Stimulated activated CD4-positive, alpha-beta T cell treated with anti-CD3 and anti-CD28 coated beads, Interleukin-1b, Interleukin-23, amount 100 ng/mL, for 1 hour (primary cell): ENCODE measurements at places on chromosomes 16 and 17.
A peak's percentile ranks its signal among the peaks of the same experiment; 100 is the strongest.

- no peak for DNase-seq
Observed at GRCh38 chr17:30942308-30943079, 20.7 kb downstream of the ADAP2 start.

DNA sequence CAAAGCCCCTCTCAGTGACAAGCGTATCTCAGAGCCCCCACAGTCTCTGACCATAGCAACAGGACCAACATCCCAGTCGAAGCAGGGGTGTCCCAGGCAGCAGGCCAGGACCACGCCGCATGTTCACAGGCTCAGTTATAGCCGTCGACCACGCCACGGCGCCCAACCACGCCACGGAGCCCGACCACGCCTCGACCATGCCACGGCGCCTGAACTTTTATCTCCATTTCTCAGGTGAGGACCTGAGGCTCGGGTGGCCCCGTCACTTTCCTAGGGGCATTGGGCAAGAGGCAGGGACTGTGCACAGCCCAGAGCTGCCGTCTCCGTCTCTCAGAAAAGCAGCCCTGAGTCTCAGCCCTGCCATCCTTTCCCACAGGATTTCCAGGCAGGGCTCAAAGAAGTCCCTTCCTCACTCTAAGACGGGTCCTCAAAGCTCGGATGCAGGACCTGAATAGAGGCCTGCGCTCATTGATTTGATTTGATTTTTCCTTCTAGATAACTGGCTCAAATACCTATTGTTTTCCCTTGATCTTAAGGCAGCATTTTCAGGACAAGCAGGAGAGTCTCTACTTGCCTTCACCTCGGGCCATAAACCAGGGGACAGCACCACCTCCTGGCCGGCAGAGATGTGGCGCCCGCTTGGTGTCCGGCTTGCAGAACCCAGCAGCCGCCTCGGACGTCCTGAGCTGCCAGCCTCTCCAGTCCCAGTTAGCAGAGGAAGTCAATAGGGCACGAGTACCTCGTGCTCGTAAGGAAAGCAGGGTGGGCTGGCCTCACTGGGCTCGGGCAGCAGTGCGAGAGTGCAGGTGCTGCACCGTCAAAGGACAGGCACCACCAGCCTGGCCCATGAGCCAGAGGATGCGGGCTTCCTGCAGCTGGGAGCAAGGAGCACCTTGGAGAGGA is 38.8 kb downstream of the C16orf95 start:
- peak; percentile 10 for DNase-seq

GRCh38 chr16:81651758-81652718 is 127.1 kb upstream of the PLCG2 start:
- DNase-seq: no peak

DNA sequence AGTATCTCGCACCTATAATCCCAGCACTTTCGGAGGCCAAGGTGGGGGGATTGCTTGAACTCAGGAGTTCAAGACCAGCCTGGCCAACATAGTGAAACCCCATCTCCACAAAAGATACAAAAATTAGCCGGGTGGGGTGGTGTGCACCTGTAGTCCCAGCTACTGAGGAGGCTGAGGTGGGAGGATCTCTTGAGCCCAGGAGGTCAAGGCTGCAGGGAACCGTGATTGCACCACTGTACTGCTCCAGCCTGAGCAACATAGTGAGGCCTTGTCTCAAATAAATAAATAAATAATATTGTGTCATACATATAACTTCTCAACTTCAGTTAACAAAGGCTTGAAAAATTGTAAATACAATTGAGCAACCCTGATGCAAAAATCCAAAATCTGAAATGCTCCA is 8.2 kb downstream of the AMFR start:
- DNase-seq: no peak

GRCh38 chr16:56779906-56780305 is 50.0 kb downstream of the NUP93 start:
- DNase-seq: no peak

- no peak for DNase-seq
Observed at GRCh38 chr16:79185711-79186110, 414.8 kb downstream of the MAF start.

GRCh38 chr17:38628441-38628840 is 22.7 kb upstream of the SRCIN1 start:
- no peak for DNase-seq

- no peak for DNase-seq
Observed at GRCh38 chr17:20085283-20085845, 76.2 kb downstream of the SPECC1 start.

DNA sequence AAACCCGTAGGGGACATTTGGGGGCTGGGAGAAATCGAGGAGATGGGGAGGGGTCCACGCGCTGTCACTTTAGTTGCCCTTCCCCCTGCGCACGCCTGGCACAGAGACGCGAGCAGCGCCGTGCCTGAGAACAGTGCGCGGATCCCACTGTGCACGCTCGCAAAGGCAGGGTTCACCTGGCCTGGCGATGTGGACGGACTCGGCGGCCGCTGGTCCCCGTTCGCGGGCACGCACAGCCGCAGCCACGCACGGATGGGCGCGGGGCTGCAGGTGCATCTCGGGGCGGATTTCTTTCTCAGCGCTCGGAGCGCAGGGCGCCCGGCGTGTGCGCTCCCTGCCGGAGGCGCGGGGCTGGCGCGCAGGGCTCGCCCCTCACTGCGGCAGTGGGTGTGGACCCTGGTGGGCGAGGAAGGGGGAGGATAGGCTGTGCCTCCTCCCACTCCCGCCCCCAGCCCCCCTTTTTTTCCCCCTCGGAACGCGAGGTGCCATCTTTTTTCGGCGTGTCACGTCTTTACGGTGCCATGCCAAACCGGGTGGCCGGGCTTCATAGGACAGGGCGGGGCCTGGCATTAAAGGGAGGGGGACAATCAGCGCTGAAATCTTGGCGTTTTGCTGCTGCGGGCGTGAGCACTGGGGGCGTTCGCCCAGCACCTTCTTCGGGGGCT is 1.1 kb downstream of the MAPT start:
- no peak for DNase-seq

- DNase-seq: peak; percentile 77
Observed at GRCh38 chr17:48908047-48908843, at the start of gene UBE2Z. TSS of gene UBE2Z (plus strand) at chr17:48908407. CDS start at chr17:48908504, 97 bp downstream.

DNA sequence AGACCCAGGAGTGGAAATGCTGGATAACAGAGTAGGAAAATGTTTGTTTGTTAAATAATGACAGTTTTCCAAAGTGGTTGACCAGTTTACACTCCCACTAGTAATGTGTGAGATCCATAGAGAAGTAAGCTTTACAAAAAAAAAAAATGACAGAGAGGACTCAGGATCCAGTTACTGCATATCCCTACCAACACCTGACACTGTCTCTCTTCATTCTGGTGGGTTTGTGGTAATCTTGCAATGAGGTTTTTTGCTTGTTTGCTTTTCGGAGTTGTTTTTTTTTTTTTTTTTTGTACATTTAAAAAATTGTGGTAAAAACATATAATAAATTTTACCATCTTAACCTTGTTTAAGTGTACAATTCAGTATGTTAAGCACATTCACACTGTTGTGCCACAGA is 23.6 kb upstream of the HOXB9 start:
- DNase-seq: no peak
